ENCODE measurements at places on chromosomes 1 and 21.

DNA sequence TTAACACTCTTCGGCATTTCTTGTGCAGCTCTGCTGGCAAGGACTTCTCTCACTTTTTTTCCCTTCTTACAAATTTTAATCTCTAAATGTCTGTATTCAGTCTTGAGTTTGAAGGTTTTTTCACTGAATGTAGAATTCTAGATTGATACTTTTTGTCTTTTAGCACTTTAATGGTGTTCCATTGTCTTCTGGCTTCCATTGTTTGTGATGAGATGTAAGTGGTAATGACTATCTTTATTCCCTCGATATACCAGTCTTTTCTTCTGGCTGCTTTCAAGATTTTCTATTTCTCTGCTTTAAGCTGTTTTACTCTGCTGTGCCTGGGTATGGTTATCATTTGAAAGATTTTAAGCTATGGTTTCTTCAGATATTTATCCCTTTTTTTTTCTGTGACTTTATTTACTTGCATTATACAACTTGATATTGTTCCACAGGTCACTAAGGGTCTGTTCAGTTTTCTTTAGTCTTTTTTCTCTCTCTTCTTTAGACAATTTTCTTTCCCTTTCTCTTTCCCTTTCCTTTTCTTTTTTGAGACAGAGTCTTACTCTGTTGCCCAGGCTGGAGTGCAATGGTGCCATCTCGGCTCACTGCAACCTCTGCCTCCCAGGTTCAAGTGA lies 35.8 kb downstream of the DYRK1A start:
- no peak for DNase-seq

- DNase-seq, result no peak
Measured at GRCh38 chr1:46284597-46285564, 18.5 kb downstream of the LRRC41 start.

GRCh38 chr1:30343562-30343961 lies 379.8 kb downstream of the MATN1 start:
- no peak for DNase-seq

- DNase-seq, result peak; percentile 79
Measured at GRCh38 chr1:31381394-31382294, 8.8 kb upstream of the FABP3 start.

GRCh38 chr1:51253691-51254090 lies 17.6 kb downstream of the RNF11 start:
- DNase-seq, result no peak

DNA sequence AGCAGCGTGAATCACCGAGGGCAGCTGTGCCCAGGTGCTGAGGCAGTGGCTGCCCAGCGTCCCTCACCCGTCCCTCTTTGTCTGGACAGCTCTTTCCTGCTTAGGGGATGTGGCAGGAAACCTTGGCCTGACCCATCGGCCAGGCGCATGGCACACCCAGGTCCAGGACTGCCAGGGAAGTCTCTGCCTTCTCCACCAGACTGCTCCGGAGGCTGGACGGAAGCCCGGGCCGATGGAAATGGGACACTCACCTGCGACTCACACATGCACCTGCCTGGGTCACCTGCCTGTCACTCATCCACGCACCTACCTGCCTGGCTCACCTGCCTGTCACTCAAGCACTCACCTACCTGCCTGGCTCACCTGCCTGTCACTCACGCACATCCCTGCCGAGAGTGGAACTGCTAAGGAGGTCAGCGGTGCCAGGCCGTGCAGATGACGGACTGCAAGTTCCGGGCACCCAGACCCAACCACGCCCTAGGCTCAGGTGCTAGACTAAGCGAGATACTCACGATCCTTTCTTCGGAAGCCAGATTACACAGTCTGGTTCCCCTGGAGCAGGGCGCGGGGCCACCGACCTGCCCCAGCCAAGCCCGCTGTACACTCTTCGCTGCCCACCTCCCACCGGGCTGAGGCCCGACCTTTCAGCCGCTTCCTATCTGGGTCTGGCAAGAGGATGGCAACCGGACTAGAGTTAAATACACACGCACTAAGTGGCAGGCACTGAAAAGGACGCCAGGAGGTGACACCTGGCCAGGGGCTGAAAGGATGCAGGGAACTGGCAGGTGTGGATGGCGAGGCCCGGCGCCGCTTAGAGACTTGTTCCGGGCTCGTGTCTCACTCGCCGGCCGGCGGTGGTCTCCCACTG lies 1.1 kb downstream of the UBE2J2 start:
- DNase-seq, result no peak

DNA sequence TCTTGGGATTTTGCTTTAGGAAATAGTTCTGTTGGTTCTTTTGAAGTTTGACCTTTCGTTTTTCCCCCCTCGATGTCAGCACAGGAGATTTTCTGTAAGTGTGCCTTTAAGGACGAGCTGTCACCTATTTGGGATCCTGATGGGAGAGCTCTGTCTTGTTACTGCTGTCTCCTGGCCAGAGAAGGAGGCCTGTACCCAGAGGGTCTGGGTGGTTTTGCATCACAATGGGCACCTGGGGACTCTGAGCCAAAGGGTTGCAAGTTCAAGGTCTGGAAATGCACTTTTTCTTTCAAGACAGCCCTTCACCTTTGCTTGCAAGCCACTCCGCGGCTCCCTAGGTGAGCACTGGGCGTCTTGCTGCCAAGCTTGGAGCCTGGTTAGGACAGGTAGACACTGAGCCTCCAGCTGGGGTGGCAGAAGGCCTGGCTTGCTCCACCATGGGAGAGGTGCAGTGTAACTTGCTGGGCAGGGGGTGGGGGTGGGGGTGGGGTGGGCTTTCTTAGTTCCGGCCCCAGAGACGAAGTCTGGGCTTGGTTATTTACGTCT lies 2.9 kb downstream of the AJAP1 start:
- DNase-seq, result no peak

- DNase-seq, result peak; percentile 24
Measured at GRCh38 chr1:60073605-60074278, at the start of gene C1orf87. TSS of gene C1orf87 (minus strand) at chr1:60073770. CDS start at chr1:60072643, 1,127 bp downstream.

- DNase-seq, result no peak
Measured at GRCh38 chr21:10521091-10521598, at the start of gene TPTE. TSS of gene TPTE (plus strand) at chr21:10521583. CDS start at chr21:10538724, 17,141 bp downstream.

GRCh38 chr1:5513846-5514526 lies 478.2 kb downstream of the NPHP4 start:
- no peak for DNase-seq

DNA sequence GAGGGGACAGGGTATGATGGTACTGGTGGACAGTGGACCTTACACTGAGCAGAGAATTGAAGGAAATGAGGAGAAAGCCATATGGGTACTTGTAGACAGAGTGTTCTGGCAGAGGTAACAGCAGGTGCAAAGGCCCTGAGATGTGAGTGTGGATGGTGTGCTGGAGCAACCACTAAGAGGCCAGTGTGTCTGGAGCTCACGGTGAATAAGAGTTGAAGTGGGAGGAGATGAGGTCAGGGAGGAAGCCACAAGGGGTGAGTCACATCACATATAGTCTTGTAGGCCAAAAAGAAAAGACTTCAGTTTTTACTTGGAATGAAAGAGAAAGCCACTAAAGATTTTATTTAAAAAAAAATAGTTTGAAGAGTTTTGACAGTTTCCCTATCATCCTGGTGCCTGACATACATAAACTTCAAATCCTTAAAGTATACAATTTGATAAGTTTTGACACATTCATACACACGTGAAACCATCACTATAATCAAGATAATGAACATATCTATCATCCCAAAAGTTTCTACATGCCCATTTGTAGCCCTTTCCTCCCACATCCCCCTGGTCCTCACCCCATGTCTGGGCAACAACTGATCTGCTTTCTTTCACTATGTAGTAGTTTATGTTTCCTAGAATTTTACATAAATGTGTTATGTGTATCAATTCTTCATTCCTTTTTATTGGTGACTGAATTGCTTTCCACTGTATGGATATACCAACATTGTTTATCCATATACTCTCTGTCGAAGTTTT lies 148.4 kb downstream of the GPATCH2 start:
- no peak for DNase-seq

- no peak for DNase-seq
Measured at GRCh38 chr1:192697771-192698170, 61.8 kb downstream of the RGS13 start.

- no peak for DNase-seq
Measured at GRCh38 chr1:206797534-206798383, 25.5 kb upstream of the IL10 start.

- peak; percentile 28 for DNase-seq
Measured at GRCh38 chr21:46421756-46422555, 36.7 kb upstream of the DIP2A start.

DNA sequence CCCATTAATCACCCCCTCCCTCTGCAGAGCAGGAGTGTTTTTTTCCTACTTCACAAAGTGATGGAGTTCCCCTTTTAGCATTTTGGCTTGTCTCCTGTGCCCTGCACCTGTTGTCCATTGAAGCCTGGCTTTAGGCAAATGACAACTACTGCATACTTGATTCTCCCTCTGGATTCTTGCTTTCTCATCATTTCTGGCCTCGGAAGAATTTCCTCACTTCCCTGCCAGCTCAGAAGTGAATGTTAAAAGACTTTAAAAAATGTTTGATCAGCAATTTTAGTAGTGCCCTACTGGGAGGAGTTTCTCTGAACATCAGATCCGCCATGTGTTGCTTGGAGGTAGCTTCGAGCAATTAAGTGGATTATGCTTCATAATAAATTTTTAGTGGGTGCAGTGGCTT lies 28.1 kb downstream of the RCOR3 start:
- no peak for DNase-seq

DNA sequence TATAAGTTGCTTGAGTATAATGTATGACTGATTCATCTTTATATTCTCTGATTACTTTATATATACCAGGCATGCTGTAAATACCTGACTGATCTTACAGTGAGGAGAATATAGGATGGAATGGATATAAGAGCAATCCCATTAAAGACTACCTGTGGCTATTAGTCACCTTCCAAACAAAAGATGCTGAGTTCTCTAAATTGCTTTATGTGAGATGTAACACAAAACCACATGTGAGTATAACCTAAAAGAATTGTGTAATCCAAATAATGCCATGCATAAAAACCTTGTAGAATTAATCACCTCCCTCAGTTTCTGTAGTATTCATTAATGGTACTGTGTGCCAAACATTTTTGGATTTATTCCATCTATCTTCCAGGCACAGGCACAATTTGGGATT lies 134.6 kb upstream of the LRRC7 start:
- DNase-seq, result no peak
